ENCODE measurements at places on chromosomes 2 and 18.

DNA sequence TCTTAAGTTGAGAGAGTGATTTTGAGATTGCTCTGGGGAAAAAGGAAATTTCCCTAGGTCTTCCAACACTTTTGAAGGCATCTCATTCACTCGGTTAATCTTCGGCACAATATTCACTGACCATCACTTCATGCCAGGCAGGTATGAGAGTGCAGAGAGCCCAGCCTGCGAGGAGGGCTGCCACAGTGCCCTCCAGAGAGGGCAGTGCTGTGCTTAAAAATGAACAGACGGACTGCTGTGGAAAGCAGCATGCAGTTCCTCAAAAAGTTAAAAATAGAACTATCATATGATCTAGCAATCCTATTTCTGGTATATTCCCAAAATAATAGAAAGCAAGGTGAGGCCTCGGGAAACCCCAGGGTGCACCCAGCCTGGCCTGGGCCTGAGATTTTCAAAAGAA is 374.9 kb upstream of the RAB6C start:
- no peak for DNase-seq

GRCh38 chr2:217160103-217160743 is 300.4 kb upstream of the TNP1 start:
- no peak for DNase-seq

DNA sequence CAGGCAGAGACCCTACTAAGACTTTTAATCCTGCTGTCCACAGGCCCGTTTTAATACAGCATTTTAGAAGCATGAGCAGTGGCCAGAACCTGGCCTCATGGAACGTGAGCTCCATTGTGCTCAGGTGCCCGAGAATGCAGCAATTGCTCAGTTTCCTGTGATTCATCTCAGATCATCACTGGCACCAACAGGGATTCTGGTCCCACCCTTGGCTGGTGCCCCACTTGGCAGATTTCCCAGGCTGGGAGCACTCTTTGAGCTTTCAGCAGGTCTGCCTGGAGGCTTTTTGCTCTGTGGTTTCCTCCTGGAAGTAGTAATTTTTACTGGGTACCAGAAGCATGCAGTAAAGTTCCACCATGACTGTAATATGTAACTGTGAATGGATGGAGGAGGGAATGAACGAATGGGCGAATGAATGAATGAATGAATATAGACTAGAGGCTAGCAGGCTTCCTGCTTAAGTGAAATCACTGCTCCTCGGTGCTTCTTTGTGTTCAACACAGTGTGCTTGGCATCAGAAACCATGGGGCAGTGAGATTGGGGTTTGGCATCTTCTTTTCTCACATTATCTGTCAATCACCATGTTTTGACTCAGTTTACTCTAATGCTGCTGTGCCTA is 312.9 kb downstream of the PRKCE start:
- no peak for DNase-seq

GRCh38 chr2:133737242-133737993 is 169.2 kb upstream of the NCKAP5 start:
- DNase-seq, result no peak

GRCh38 chr2:129777146-129777545 is 202.3 kb upstream of the RAB6C start:
- DNase-seq, result no peak

- DNase-seq, result no peak
Observed at GRCh38 chr2:218081063-218081462, 12.0 kb downstream of the RUFY4 start.

- no peak for DNase-seq
Observed at GRCh38 chr2:161424394-161424769, 8.3 kb downstream of the TBR1 start.

DNA sequence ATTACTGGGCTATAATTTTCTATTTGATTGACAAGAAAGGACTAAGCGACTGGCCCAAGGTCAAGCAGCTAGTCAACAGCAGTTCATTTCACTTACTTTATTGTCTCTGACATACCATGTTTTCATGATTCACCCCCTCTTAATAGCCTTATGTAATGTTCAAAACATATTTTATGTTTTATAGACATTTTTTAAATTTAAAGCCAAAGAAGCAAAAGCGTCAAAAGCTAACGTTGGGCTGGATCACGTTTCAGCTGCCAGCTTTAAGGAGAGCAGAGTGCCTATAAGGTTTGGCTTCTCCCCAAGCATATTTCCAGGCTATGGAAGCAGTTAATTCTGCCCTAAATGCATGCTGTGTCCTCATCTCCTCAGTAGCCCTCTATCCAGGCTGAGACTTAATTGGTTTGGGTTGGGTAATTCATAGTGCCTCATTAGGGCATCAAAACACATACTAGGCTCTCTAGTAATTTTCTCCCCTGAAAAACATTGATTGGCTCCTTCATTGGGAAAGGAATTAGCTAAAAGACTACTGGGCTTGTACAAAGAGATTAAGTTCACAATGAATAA is 94.8 kb upstream of the CREB1 start:
- no peak for DNase-seq

DNA sequence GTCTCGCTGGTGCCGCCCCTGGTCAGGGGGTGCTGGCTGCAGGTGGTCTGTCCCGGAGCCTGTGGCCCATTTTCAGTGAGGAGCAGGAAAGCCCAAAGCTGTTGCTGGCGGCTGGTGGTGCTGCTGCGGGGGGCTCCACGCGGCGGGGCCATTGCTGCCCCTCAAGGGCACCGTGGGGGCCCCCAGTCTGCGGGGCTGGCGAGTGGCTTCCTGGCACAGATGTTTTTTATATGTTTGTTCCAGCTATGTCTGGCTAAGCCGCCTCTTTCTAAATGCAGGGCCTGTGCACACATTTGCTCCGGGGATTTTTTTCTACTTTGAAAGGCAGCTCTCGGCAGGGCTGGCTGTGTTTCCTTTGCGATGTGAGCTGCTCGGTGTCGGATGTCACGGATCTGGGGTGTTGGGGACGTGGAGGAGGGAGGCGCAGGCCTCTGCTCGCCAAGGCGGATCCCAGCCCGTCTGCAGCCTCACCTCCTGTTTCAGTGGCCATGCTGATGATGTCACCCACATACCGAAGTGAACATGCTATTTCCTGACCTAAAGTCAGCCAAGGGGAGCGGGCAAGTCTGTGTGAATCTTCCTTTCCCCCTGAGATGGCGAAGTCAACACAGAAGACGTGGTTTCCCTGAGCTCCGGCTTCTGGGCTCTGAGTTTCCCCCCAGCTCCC is 112.0 kb upstream of the CTDP1 start:
- no peak for DNase-seq

DNA sequence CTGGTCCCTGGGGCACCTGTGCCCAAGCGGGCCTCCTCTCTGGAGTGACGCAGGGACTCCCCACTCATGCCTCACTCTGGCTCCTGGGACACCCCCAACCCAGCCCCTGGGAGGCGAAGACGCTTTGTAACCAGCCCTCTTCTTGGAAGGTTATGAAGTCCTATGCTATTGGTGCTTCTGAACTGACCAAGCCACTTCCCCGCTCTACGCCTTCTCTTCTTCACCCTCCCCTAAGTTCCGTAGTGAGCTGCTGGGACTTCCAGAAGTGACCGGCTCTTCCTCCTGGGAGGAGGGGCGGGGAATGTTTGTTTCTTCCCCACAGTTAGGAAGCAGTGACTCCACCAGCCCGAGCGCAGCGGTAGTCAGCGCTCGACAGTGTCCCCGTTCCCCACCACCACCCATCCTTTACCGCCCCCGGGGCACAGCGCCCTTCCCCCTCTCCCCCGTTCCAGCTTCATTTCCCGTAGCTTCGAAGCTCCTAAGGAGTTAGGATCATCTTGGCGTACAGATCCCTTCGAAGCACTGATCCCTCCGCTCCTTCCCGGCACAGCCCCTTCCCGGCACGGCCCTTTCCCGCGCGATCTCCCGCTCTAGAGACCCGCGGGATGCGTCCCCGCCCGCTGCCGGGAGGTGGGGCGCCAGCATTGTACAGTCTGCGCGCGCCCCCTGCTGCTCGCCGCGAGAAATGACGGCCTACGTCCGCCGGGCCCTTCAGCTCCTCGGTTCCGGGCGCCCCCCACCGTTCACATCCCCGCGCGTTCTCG is 25.3 kb upstream of the NOTO start:
- DNase-seq, result peak; percentile 78

- DNase-seq, result no peak
Observed at GRCh38 chr2:3313781-3314375, 63.7 kb downstream of the EIPR1 start.

GRCh38 chr18:67218556-67218955 is 298.0 kb downstream of the DSEL start:
- no peak for DNase-seq

DNA sequence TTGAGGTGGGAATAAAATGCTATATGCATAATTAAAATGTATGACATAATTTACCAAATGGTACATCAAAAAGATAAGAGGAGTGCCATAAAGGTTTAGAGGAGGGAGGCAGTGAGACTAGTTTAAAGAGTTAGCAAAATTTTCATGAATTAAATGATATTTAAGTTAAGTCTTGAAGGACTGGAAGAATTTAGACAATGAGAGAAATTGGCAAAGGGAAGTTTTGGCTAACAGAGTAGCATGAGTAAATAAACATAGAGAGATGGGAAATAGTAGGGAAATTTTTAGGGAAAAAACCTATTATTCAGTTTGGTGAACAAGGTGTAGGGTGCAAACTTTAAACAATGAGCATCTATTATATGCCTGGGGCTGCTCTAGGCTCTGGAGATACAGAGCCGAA is 68.8 kb downstream of the CAVIN2 start:
- DNase-seq, result no peak

GRCh38 chr2:222652491-222653255 is 3.2 kb downstream of the FARSB start:
- peak; percentile 18 for DNase-seq

DNA sequence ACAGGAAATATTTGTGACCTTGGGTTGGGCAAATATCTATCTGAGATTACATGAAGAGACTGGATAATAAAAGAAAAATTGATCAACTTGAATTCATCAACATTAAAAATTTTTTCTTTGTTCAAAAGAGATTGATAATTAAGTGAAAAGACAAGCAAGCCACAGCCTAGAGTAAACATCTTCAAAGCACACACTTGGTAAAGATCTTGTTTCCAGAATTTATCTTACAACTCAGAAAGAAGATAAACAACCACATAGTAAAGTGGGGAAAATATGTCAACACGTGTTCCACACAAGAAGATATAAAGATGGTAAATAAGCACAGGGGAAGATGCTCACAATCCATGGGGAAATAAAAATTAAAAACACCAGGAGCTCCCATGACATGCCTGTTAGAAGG is 195.9 kb downstream of the SOX11 start:
- DNase-seq, result no peak

DNA sequence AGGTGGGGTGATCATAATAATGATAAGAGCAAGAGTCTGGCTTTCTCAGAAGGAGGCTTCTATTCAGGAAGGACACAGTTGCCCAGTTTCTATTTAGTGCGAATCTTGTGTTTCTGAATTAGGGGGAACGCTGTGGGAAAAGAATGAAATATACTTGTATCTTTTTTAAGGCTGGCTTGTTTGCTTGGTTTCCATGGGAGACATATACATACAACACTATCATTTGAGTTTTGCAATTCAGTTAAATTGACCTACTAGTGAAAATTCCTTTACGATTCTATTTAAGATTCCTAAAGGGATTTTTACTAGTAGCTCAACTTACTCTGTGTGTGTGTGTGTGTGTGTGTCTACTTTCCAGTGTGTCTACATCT is 24.7 kb upstream of the ANKRD62 start:
- no peak for DNase-seq

DNA sequence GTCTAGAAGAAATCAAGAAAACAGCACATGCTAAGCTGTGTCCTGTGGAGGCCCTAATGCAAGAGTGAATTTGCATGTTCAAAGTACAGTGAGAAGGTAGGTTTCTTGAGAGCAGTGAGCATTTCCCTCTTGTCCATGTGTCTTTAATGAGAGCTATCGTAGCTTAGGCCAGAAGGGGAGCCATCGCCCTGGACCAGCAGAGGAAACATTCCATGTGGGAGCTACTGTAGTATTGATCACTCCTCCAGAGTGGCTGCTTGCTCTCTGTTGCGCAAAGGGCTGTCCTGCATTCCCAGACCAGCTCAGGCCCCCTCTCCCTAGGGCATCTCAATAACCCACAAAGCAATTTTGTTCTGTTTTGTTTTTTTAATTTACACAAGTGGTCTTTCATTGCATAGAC is 950.1 kb downstream of the CNTNAP5 start:
- DNase-seq, result no peak

DNA sequence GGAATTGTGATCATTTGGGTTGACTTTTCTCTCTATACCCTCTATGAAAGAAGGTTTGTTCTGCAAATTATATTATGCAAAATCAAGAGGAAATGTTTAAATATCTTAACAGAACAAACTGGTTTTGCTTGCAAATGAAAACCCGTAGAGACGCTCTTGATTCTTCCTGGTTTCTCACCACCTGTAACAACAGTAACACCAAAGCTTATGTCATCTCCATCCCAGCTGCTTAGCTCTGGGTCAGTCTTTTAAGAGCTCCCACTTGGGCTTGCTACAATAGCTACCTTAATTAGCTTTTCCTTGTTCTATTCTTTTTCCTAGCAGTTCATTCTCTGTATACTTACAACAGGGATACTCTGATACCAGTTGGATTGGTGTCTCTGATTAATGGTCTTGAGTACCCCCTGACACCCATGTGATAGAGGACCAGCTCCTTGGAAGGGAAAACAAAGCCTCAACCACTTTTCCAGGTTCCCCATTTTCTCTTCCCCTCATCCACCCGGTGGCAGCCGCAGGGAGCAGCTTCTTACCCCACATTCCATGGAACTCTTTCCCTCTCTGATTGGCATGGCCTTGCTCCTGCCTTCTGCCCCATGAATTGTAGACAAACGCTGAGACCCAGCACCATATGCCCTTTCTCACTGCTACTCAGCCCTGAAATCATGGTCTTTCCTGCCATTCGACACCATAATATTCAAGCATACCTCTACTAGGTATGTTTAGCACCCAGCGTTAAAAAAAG is 27.7 kb downstream of the TMEM182 start:
- no peak for DNase-seq

DNA sequence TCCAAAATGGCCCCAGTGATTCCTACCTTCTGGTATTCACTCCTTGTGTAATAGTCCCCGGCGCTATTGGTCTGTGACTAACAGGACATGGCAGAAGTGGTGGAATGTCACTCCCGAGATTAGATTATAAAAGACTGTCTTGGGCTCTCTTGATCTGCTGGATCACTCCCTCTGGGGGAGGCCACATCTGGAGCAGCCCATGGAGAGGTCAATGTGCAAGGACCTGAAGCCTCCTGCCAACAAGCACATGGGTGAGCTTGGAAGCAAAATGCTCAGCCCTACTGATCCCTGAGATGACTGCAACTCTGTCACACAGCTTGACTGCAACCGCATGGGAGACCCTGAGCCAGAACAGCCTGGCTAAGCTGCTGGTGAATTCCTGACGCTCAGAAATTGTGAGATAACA is 94.3 kb upstream of the GLI2 start:
- no peak for DNase-seq
